ENCODE measurements at places on chromosomes 11 and 22.
A peak's percentile ranks its signal among the peaks of the same experiment; 100 is the strongest.

DNA sequence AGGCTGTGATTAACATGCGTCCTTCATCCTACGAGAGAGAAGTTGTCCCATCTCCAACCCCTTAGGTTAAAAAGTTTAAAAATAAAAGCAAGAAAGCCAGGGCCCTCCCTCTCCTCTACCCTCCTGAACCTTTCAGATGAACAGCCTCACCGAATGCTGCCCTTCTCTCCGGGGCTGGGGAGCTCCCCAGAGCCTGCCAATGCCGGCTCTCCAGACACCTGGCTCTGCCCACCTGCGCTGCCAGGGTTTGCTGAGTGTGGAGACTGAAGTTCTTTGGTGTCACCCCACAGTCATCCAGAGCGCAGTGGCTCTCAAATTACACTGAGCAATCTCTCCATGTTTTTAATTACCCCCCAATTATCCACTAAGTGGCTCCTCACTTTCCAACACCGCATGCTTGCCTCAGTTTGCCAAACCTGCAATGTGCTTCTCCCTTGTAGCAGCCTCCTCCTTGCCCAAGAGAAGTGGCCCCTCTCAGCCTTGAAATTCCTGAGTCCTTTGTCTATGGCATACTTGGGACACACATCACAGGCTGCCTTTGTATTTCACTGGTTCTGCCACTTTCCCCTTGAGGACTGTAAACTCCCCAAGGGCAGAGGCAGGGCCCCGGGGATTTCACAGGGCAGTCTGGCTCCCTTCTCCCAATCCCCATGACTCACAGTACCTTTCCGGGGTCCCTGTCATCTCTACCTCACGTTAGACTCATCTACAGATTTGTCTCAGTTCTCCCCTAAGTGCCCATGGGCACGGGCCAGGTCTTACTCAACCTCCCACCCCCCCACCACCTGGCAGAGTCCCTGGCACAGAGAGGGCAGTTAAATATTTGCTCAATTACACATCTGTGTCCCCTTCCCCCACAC is 2.0 kb downstream of the MYH9 start:
- no peak for DNase-seq

DNA sequence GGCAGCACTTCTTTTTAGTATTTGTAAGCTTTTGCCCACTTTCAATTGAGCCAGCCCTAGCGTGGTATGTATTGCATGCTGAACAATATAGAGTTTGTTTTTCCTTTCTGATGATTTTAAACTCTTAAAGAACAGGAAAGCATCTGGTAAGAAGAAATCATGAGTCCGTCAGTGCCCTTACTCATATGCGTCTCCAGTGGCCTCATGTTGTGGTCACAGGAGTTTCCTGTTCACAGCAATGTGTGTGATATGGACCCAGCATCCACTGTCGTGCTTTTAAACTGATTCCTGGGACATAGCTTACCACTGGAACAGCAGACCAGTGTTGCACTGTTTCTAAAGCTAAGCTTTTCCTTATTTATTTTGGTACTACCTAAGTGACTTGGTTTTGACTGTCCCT is 40.1 kb downstream of the BID start:
- no peak for DNase-seq

DNA sequence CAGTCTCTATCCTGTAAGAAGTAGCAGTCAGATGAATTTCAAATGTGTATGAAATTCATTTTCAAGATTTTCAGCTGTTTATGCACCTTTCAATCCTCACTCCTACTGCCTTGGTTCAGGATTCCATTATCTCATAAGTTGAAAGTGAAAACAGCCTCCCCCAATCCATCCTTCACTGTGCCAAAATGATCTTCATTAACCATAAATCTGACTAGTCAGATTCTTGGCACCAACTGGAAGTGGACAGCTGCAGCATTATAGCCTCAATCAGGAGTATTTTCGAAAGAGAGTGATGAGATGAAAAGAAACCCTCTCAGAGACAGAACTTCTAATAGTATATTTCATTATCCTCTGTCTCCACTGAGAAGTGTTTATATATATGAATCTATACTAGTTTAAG is 365.3 kb upstream of the PDGFD start:
- peak; percentile 4 for DNase-seq

GRCh38 chr11:102788334-102788995 is 8.0 kb upstream of the MMP10 start:
- DNase-seq, result no peak

DNA sequence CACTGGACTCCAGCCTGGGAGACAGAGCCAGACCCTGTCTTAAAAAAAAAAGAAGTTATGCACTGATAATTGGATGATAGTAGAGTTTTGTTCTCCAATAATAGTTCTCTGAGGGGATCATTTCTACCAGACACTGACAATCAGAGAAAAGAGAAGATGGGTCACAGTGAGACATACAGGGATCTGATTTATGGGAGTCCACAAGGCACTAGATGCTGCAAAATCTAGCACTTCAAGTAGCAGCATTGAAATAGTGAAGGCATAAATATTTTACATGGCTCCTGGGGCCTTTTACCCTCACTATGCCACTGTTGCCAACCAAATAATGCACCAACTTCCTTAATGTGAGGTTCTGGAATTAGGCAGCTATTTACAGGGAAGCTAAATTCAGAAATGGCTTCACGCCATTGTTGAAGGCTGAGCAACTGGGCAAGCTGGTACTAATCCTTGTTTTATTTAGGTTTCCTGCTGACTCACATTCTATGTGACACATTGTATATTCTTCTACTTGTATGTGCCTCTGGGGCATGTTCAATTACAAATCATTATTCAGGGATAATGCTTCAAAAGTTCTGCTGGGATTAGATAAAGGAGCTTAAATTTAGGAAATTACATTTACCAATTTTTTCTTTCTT is 38.2 kb upstream of the ABTB2 start:
- no peak for DNase-seq

GRCh38 chr22:39661842-39662685 is 91.5 kb downstream of the CACNA1I start:
- DNase-seq, result no peak

GRCh38 chr11:35873721-35874120 is 70.1 kb upstream of the LDLRAD3 start:
- no peak for DNase-seq

GRCh38 chr11:36092314-36093030 is 148.6 kb downstream of the LDLRAD3 start:
- no peak for DNase-seq

DNA sequence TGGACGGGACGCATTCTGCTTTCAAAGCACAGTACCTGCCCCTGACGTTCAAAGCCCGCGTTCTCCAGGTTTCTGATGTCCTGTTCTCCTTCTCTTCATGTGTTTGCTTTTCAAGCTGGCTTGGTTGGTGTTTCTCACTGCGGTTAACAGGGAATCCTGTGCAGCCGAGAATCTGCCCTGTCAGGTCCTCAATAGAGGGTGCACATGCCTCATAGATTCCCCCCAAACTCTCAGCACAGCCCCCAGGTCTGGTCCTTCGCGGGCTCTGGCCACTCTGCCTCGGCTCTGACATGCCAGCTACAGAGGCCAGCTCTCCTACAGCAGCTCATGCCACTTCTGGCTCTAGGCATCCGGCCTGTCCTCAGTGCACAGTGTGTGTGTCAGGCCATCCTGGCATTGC is 1343.8 kb downstream of the TBC1D22A start:
- DNase-seq, result no peak

GRCh38 chr22:39120983-39121382 is 23.9 kb downstream of the APOBEC3H start:
- no peak for DNase-seq

GRCh38 chr22:49969751-49970527 is 9.4 kb downstream of the PIM3 start:
- DNase-seq, result no peak

DNA sequence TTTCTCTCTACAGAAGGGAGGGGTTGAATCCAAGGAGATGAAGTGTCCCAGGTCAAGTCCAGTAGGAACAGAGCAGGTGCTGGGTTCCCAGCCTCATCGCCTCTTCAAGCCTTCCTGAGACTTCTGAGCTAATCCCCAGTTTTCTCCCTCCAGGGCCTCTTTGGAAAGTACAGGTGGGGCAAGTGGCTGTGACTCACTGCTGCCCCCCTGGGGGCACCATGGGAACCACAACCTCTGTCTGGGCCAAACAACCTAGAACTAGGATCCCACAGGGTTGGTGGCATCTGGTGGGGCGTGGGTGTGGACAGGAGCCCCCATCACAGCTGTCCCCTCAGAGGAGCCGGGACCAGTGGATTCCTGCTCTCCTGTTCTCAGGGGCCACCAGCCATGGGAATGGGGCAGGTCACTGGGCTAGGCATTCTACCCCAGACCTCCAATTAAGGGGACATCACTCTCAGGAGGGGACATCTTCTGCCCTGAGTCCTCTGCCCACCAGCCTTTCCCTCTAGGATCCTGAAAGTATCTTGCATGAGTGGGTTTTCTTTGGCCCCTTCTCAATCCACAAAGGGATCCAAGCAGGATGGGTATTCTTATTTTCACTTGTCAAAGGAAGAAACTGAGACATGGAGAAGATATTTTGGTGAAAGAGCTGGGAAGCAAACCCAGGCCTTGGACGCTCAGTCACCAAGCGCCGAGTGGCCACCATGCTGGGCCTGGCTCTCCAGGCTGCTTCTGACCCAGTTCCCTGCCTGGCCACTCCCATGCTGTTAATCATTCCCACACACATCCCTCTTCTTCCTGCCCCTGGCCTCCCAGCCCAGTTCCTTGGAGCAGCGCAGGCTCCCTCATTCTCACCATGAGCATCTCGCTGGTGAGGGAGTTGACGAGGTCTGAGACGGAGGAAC is 23.8 kb downstream of the LRRC10B start:
- DNase-seq, result no peak

DNA sequence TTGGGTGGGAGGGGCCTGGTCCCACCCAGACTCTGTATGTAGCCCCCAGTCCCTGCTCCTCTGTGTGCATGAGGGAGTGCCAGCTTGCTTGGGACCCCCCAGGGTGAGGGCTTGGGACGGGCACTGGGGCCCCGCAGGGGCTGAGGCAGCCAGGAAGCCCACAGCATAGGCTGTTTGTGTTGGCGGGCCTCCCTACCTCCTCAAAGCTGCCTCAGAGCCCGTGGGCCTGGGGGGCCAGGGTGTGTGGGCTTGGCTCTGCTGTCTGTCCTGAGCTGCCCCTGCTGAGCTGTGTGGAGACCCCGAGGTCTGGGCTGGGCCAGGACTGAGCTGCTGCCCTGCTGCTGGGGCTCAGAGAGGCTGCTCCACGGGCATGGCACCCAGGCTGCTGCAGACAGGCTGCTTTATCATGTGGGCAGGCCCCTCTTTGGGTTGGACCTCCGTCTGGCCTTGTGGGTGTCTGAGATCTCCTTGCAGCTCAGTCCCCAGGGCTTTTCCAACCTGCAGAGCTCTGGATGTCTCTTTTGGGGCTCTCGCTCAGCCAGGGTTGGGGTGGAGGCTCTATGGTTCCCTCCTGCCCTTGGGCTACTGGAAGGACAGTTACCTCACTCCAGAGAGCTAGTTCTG is 3.3 kb downstream of the TSPAN4 start:
- DNase-seq, result no peak

DNA sequence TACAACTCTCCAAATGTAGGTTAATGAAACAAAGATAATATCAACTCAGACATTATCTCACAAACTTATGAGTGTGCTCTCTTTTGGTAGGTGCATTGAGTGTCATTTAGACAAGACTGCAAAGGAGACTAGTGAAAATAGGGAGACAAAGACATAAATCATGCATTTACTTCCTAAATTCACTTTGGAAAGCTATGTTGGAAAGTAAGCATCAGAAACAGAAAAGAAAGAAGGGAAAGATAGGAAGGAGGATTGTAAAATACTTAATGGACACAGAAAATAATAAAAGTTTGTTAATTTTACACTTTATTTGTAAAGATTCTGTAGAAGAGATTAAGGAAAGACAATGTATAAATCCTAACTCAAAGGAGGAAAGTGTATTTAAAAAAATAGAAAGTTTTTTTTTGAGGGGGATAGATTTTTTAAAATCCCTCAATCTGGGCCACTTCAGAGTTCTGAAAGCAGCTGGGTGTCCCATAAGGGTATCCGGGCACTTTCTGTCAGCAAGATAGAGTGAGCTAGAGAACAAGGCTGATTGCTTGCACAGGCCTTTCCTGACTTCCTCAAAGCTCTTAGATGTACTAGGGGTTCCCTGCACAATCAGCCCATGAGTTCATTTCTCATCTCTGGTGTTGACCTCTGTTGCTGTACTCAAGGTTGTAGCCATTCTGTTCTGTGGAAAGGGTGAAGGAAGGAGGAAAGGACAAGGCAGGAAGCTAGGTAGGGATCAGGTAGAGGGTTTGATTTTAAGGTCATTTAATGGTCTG is 22.4 kb upstream of the RDX start:
- DNase-seq, result no peak

DNA sequence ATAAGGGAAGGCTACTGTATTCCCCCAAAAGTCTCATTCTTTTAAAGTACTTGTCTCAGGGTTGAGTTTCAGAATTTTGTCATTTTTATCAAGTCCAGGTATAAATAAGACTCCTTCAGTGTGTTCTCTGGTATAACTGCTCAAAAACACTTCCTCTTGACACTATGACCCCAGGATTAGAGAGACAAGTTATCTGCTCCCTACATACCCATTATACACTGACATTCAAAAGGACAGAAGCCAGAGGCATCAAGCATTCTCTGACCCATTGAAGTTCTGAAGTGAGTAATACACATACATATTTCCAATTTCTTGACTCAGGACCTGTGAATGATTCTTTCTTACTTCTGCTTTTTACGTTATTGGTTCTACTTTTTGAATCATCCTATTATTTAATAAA is 447.8 kb upstream of the CNTN5 start:
- no peak for DNase-seq

GRCh38 chr11:86192519-86193257 is 51.9 kb upstream of the EED start:
- no peak for DNase-seq

GRCh38 chr22:20983081-20983771 is 1.1 kb downstream of the LZTR1 start:
- no peak for DNase-seq

GRCh38 chr22:19088866-19089595 is 33.2 kb downstream of the DGCR2 start:
- DNase-seq, result no peak

GRCh38 chr11:17098038-17098437 is 20.6 kb upstream of the RPS13 start:
- DNase-seq, result no peak

DNA sequence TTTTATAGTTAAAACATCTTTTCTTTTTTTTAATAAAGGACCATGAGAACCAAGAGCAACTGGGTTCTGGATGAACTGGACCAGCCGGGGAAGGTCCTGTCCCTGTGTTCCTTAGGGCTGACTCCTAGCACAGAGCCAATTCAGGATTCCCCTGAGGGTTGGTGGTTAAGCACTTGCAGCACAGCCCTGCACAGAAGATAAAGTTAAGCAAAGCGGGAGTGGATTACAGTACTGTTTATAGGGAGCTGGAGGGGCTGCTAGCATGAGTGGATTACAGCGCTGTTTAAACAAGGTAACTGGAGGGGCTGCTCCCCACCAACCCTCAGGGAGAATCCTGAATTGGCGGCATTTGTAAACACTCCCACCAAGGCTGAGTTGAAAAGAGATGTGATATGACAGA is 90.6 kb downstream of the CELSR1 start:
- DNase-seq, result no peak

GRCh38 chr22:41976961-41977566 is 7.8 kb downstream of the SEPTIN3 start:
- no peak for DNase-seq

- DNase-seq, result no peak
Observed at GRCh38 chr22:25555586-25555985, 8.9 kb upstream of the GRK3 start.

GRCh38 chr11:129995163-129995562 is 7.5 kb downstream of the PRDM10 start:
- DNase-seq, result no peak
